Activated T-helper 17 cell treated with anti-CD3 and anti-CD28 coated beads, Interleukin-2, amount 50 U/mL, for 72 hours (primary cell): ENCODE measurements at places on chromosomes 11 and 22.

GRCh38 chr11:10118865-10119264 is 175.2 kb downstream of the SBF2 start:
- no peak for ATAC-seq

GRCh38 chr22:44454113-44454769 is 43.8 kb downstream of the RTL6 start:
- no peak for ATAC-seq

DNA sequence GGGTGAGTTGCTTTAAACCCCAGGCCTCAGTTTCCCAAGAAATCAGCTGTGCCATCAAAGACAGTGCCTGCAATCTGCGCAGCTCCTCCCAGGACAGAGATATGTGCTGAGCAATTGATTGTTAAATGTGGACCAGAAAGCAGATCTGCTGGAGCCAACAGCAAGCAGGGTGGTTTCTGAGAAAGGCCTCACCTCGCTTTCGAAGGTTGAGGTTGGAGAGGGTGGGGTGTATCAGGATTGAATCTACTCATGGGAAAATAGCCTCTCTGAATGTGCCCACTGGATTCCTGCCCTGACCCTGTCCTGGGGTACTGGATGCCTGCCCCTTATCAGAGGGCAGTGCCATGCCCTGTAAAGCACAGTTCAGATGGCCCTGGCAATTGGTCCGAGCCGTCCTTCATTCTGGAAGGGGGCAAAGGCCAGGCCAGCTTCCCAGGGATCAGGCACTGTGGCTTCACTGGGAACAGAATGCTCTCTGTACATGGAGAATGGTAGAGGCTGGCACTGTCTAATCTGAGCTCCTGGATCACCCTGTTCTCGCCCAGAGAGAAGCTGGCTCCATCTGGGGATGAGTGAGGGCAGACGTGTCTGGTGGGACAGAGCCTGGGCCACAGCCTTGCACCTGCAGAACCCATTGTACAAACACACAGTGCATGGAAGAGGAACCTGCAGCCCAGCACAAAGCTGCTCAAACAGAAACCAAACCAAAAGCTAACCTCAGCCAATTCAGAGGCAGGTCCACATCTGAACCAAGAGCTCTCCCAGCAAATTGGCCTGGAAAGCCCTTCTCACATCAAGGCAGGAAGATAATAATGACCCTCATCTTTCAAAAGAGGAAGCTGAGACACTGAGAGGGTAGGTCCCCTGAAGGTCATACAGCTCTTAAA is 15.2 kb downstream of the DHCR7 start:
- ATAC-seq: no peak

DNA sequence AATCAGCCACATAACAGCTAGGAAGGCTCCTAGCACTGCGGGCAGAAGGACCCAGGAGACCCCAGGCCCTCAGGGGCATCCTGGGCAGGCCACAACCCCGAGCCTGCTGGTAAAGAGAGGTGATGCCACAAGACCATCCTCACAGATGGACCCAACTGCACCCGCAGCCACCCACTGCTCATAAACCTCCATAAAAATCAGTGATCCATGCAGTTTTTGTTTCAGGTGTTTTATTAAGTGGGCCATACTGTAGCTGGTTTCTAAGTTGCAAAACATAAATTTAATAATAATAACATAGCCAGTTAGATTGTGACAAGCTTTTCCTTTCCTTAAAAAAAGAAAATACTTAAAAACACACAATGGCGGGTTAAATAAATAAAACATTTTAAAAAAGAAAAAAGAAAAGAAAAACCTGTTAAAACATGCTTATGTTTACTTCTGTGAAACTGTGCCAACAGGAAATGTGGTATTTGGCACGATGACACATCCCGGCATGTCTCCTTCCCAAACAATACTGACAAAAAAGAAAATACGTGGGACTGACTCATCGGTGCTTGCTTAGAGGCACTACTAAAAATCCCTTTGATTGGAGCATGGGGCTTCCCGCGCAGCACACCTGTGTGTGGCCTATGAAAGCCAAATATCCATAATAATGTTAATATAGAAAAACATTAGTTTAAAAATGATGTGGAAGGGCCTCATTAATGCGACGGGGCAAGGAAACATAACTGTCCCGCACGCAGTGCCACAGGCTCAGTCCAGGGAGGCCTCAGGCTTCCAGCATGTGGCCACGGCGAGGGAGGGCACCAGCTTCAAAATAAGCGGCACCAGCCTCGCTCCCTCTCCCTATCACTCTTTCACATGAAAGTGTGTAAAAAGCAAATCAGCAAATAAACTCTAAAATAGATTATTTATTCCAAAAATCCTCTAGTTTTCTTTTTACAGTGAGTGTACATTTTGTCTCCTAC is 47.5 kb upstream of the SCUBE2 start:
- peak; percentile 86 for ATAC-seq
